ENCODE measurements at places on chromosomes 7 and 10.

GRCh38 chr10:69362471-69362954 lies 54.2 kb downstream of the TACR2 start:
- DNase-seq, result no peak

DNA sequence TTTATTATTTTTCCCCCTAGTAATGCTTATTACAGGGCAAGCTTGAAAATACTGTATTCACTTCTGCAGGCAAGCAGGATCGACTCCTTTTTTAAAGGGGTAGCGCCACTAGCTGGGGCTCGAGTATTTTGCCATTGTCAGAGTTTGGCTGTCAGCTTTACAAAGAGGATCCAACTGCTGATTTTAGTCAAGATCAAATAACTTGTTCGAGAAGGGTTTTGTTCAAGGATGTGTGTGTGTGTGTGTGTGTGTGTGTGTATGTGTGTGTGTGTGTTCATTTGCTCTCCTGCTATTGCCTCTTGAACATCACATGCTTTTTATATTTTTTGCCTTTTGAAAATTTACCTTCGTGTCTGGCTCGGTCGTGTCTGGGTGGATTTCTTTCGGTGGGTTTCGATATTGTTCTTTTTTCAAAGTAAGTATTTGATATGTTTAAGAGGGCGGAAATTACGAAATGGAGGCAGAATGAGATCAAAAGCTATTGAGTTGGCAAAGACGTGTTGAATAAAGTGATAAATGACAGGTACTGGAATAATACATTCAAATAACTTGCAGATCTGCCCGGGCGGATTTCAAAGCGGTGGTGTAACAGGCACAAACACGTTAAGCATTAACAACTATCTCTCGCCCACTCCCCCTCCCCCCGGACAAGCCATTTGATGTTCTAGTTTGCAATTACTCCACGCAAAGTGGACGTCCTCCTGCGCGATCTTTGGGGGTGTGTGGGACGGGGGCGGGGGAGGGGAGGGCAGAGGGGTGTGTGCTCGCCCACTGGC lies 1.1 kb downstream of the ARID5B start:
- no peak for DNase-seq

- DNase-seq, result no peak
These were observed 4.9 kb downstream of the TRIM8 start for GRCh38 chr10:102648889-102649796.

- DNase-seq, result no peak
These were observed 355.0 kb downstream of the RNLS start for GRCh38 chr10:88228130-88228529.
